Endothelial cell (in vitro differentiated cells): ENCODE measurements at places on chromosomes 5 and 9. TPM values are rescaled to one million over a fixed set of nuclear protein-coding genes. Genes with fewer than 3 reads are reported as not detected.

GRCh38 chr5:143220748-143221251, 182.7 kb downstream of the NR3C1 start:
- DNase-seq = no peak
- H3K27me3 ChIP-seq = peaks cover 14% of the 10 kb centered on the region
- peak overlapping the region; percentile 35 for H3K4me3 ChIP-seq
- H3K27ac ChIP-seq = peak overlapping the region; percentile 96
- H3K4me1 ChIP-seq = peaks cover 50% of the 10 kb centered on the region

GRCh38 chr9:87336407-87336806, 161.3 kb upstream of the DAPK1 start:
- peaks cover 10% of the 10 kb centered on the region for H3K4me1 ChIP-seq
- no peak overlapping the region for H3K4me3 ChIP-seq
- H3K27ac ChIP-seq = no peak overlapping the region
- H3K27me3 ChIP-seq = peaks cover 2% of the 10 kb centered on the region

DNA sequence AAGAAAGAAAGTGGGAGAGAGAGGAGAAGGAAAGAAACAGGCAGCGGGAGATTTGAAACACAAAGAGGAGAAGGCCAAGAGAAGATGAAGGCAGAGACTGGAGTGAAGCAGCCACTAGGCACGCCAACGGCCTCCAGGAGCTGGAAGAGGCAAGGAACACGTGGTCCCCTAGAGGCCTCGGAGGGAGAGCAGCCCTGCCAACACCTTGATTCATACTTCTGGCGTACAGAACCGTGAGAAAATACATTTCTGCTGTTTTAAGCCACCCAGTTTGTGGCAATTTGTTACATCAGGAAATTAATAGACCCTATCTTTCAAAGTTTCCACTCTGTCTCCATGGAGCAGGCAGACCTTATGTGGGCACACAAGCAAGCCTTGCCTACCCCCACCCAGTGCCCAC, 133.4 kb downstream of the ACTL7B start:
- H3K27me3 ChIP-seq = peaks cover 2% of the 10 kb centered on the region
- no peak for DNase-seq
- no peaks in the 10 kb centered on the region for H3K36me3 ChIP-seq
- no peak overlapping the region for H3K4me3 ChIP-seq
- no peaks in the 10 kb centered on the region for H3K4me1 ChIP-seq
- H3K27ac ChIP-seq = no peak overlapping the region

Gene GPR21
- 1.8 TPM for total RNA-seq

Gene IQGAP2
- 43.4 TPM for total RNA-seq
